ENCODE measurements at places on chromosomes 7 and 10.
A peak's percentile ranks its signal among the peaks of the same experiment; 100 is the strongest.

GRCh38 chr7:107035446-107035845 is 9.1 kb upstream of the PRKAR2B start:
- DNase-seq = no peak

DNA sequence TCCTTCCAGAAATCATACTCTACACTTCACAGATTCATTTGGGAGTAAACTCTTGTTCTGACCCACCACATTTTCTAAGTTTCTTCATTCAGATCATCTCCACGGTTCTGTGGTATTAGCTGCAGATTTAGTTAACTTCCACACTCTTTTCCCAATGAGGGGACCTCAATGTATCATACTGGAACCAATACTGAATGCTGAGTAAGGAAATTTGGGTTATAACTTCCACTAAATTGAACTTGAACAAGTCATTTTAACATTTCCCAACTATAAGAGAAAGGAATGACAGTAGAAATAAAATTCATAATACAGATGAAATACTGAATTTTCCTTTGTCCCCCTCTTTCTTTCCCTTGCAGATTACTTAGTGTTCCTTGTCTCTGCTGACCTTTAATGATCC is 131.4 kb downstream of the VPS41 start:
- DNase-seq = no peak

DNA sequence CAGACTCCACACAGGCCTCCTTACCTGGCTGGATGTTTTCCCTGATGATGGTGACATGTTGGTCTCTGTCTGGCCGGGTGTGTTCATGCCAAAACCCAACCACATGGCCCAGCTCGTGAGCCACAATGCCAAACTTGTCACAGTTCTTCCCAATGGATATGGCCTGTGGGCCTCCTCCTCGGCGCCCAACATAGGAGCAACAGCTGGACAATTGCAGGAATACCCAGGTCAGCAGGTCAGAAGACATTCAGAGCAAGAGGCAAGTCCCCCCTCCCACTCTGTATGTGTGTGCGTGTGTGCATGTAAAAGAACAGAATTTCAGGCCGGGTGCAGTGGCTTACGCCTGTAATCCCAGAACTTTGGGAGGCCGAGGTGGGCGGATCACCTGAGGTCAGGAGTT is 63.7 kb upstream of the OPALIN start:
- DNase-seq = no peak

- DNase-seq = no peak
Observed at GRCh38 chr10:43691485-43691884, 42.8 kb upstream of the ZNF32 start.

DNA sequence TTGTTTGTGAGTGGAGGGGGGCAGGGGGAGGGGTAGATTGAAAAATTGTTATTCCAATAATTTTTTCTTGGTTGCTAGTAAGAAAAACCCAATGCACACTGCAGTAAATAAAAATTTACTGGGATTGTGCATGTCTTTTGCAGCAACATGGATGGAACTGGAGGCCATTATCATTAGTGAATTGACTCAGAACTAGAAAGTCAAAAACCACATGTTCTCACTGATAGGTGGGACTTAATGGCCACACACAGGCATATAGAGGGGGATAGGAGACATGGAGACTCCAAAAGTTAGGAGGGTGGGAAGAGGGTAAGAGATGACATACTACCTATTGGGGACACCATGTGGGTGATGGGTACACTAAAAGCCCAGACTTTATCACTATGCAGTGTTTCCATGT is 67.2 kb downstream of the BUB3 start:
- DNase-seq = no peak

GRCh38 chr10:70566515-70567290 is 35.8 kb downstream of the PRF1 start:
- DNase-seq = no peak

- DNase-seq = no peak
Observed at GRCh38 chr7:22856416-22856815, 33.8 kb upstream of the TOMM7 start.

DNA sequence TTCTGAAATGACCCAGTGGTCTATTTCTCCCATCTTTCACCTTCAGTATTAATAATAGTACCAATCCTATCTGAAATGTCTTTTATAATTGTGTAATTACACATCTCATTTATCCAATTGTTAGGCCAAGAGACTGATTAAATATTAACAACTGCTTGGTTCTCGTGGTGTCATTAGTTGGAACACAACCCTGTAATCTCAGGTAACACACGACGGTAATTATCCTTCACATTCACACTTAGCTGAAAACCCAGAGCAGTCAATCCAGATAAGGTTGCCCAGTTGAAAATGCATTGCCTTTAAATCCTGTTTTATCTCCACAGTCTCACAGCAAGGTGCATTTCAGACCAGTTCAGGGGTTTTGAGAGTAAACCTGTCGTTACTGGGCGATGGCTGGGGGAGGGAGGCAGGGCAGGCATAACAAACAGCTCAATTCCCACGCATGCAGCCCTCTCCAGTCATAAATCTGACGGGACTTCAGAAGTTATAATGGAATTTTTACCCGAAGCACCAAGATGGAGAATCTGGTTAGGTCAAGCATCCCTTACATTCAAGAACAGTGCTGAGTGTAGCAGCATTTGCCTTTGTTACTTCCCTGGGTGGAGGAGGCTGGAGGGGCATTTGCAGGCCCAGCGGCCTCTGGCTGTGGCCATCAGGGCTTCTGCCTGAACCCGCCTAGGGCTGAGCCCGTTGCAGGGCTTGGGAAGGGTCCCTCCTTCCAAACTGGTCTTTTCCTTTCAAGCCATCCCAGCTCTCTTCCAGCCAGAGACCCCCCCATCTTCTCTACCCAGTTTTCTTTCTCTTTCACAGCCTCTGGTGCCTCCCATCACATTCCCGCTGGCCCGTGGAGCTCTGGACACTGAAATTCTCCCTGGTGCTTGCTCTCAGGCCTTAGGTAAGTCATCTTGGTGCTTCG is 201.0 kb upstream of the LYZL2 start:
- DNase-seq = no peak

GRCh38 chr10:93152136-93152535 is 78.4 kb downstream of the CYP26A1 start:
- DNase-seq = no peak

DNA sequence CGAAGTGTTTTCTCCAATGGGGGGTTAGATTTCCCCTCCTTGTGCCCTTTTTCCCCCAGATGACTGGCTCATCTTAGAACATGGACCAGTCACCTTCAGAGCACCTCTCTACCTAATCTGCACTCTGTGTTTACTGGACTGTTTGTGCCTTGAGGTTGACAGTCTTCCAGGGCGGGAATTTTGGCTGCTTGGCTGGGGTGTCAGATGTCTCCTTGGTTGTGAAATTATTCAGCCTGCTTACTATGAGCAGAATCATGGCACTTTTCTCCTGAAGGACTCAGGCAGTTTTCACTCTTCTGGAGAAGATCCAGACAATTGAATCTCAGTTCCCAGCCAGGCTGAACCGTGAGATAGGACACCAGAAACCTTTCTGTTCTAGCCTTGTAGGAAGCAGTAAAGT is 60.3 kb upstream of the NFKB2 start:
- no peak for DNase-seq

DNA sequence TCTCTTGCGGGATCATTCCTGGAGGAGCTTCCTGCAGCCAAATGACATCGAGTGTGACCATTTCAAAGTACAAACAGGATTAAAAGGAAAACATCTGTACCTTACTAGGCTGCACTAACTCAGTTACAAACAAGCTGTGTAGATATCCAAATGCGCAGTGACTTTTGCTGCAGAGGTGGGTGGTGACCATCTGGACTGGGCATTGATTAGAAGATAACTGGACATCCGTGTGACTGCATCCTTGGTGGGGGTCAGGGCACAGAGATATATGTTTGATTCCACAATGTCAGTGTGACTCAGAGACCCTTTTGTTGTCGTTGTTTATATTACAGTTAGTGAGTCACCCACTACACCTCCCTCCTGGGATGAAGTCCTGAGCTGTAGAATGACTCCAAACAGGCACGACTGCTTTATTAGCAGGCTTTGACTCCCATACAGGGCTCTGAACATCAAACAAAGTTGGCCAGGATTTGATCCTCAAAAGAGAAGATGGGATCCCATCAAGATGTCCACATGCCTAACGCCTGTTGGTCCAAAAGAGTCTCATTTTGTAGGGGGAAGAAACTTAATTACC is 56.7 kb upstream of the SDK1 start:
- no peak for DNase-seq

DNA sequence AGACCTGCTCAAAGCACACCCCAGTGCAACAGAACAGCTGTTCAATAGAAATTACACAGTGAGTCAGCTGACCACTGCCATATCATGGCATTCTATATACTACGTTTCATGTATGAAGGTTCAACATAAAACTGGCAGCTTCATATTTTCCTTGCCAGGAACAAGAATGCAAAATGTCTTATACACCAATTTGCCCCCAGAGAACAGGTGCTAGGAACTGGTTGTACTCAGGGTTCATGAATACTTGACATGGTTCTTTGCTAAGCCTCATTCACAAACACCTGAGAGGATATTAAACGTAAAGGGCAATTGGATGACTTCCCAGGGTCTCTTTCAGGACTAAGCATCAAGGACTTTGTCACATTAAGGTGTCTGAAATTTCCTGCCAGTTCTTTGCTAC is 6.9 kb downstream of the MYOF start:
- DNase-seq = no peak

DNA sequence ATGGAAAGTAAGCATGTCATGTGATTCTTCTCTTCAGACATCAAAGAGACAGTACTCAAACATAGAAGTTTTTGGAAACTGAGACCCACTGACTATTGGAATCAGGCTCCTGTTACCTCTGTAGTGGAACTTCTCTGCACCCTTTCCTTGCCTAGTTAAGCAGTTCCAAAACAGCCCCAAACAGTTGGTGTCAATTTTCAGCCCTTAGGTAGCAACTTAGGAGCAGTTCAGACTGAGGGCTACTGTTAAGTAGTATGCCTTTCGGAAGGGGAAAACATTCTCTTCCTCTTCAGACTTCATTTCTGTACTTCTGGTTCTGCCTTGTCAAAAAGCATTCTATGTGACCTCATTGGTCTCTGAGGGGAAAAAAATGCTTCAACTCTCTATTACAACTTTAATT is 85.7 kb downstream of the ZNF277 start:
- no peak for DNase-seq

GRCh38 chr10:91076991-91077548 is 143.4 kb upstream of the PCGF5 start:
- no peak for DNase-seq

- DNase-seq = no peak
Observed at GRCh38 chr7:105399043-105399725, 10.5 kb upstream of the SRPK2 start.

- no peak for DNase-seq
Observed at GRCh38 chr10:125012851-125013528, 71.1 kb downstream of the ZRANB1 start.

- DNase-seq = no peak
Observed at GRCh38 chr10:76453997-76454396, 1022.6 kb downstream of the LRMDA start.

GRCh38 chr10:61918140-61918539 is 16.6 kb downstream of the ARID5B start:
- no peak for DNase-seq

- DNase-seq = no peak
Observed at GRCh38 chr7:142593106-142593505, 156.2 kb upstream of the PRSS1 start.

DNA sequence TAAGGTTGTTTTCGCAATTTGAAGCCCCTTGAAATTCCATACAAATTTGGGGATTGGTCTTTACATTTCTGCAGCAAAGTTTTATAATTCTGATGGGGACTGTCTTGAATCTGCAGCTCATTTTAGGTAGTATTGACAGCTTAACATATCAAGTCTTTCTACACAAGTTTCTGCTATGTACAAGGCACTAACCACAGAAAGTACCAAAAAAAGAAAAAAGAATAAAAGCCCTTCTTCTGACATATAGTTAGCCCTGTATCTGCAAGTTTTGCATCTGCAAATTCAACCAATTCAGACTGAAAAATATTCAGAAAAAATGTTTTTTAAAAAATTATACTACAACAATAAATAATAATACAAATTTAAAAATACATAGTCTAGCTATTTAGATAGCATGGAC is 15.3 kb downstream of the POT1 start:
- no peak for DNase-seq

DNA sequence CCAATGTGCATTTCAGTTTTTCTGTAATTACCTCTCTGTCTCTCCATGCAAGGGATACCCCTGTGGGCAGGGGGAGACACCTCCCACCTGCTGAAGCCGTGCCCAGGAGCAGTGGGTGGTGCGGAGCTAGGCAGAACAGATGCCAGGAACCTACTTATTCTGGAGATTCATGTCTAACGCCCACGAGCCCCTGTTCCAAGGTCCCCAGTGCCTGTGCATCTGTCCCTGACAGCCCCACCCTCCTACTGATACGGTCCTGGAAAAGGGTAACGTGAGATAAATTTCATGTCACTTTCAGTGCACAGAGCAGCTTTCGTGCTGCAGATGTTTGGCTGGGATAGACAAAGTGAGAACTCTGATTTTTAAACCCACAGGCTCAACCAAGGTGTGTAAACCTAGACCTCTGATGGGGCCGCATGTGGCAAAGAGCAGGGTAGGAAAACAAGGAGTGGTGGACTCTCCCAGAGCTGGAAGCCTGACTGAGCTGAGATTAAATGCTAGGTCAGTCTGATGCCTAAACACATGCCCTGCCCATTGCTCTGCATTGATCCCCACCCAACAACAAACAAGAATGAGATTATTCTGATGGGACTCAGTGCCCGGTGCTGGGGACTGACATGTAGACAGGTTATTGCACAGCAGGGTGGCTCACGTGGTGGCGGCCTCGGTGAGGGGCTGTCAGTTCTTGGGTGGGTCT is 123.6 kb upstream of the GDF10 start:
- no peak for DNase-seq

DNA sequence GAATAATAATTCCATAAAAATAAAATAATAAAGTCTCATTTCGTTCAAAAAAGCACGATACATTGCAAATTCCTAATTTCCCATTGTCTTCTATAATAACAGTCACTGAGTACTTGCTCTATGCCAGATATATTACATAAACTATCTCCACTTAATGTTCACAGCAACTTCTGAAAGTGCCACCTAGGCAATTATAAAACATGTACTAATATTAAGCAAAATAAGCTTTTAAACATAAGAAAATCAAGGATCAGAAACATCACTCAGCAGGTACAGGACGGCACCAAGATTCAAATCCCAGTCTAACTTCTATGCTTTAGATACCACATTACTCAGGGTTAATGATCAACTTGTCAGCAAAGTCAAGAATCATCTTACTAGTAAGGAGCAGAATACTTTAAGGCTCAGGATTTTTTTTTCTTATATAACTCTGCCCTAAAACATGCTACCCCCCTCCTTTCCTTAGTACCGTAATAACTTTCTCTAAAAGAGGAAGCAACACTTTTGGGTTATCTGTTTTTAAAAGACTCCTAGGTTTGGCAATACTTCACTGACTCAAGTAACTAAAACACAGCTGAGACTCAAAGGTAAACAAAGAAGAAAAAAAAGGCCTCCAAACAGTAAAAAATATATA is 51.3 kb downstream of the USP6NL start:
- peak; percentile 20 for DNase-seq

Measured in HuH-7 (cell line).